ENCODE measurements at places on chromosomes 2 and 18. TPM values are rescaled to one million over a fixed set of nuclear protein-coding genes. Genes with fewer than 3 reads are reported as not detected.

- no peak overlapping the region for H3K4me3 ChIP-seq
- no peaks in the 10 kb centered on the region for H3K36me3 ChIP-seq
- H3K27me3 ChIP-seq, result no peaks in the 10 kb centered on the region
- H3K4me1 ChIP-seq, result no peaks in the 10 kb centered on the region
Observed at GRCh38 chr18:67776929-67777328, 260.4 kb upstream of the DSEL start.

GRCh38 chr2:170456914-170457313 lies 258.2 kb upstream of the SP5 start:
- DNase-seq, result no peak
- no peak overlapping the region for H3K4me3 ChIP-seq
- H3K27me3 ChIP-seq, result no peaks in the 10 kb centered on the region

- H3K27ac ChIP-seq, result no peak overlapping the region
- no peaks in the 10 kb centered on the region for H3K27me3 ChIP-seq
- H3K4me1 ChIP-seq, result no peaks in the 10 kb centered on the region
- DNase-seq, result no peak
- H3K36me3 ChIP-seq, result no peaks in the 10 kb centered on the region
Observed at GRCh38 chr2:171513719-171514160, 8.5 kb upstream of the CYBRD1 start.

- DNase-seq, result peak; percentile 40
- no peaks in the 10 kb centered on the region for H3K36me3 ChIP-seq
- H3K4me1 ChIP-seq, result no peaks in the 10 kb centered on the region
Observed at GRCh38 chr2:26488463-26489212, 10.7 kb upstream of the OTOF start.

The IL37 gene
- total RNA-seq, result not detected

The SMPD4 gene
- total RNA-seq, result 35.7 TPM

GRCh38 chr2:27092696-27093429 lies 6.3 kb downstream of the KHK start:
- no peaks in the 10 kb centered on the region for H3K27me3 ChIP-seq
- no peaks in the 10 kb centered on the region for H3K36me3 ChIP-seq
- no peak for DNase-seq
- no peak overlapping the region for H3K27ac ChIP-seq
- H3K4me3 ChIP-seq, result no peak overlapping the region
- peaks cover 16% of the 10 kb centered on the region for H3K4me1 ChIP-seq

The FZD7 gene
- total RNA-seq, result 15.2 TPM

GRCh38 chr2:231769170-231770136 lies 11.6 kb downstream of the PDE6D start:
- H3K27me3 ChIP-seq, result no peaks in the 10 kb centered on the region
- no peak overlapping the region for H3K27ac ChIP-seq
- no peaks in the 10 kb centered on the region for H3K4me1 ChIP-seq
- DNase-seq, result no peak
- no peak overlapping the region for H3K4me3 ChIP-seq
- H3K36me3 ChIP-seq, result no peaks in the 10 kb centered on the region

The RAX gene
- total RNA-seq, result not detected

GRCh38 chr2:197464175-197464574 lies 10.8 kb downstream of the COQ10B start:
- DNase-seq, result no peak
- no peak overlapping the region for H3K27ac ChIP-seq
- H3K4me3 ChIP-seq, result no peak overlapping the region
- H3K36me3 ChIP-seq, result peaks cover 94% of the 10 kb centered on the region

- no peak for DNase-seq
- no peak overlapping the region for H3K4me3 ChIP-seq
- H3K27me3 ChIP-seq, result no peaks in the 10 kb centered on the region
- H3K36me3 ChIP-seq, result no peaks in the 10 kb centered on the region
Observed at GRCh38 chr18:71075147-71075546, 786.3 kb downstream of the SOCS6 start.

GRCh38 chr2:103396152-103396551 lies 634.3 kb downstream of the TMEM182 start:
- H3K27ac ChIP-seq, result no peak overlapping the region
- no peaks in the 10 kb centered on the region for H3K27me3 ChIP-seq
- no peaks in the 10 kb centered on the region for H3K4me1 ChIP-seq
- no peak overlapping the region for H3K4me3 ChIP-seq
- DNase-seq, result no peak
- no peaks in the 10 kb centered on the region for H3K36me3 ChIP-seq

The UGT1A3 gene
- not detected for total RNA-seq

The PPP1R7 gene
- 58.9 TPM for total RNA-seq

The AMER3 gene
- total RNA-seq, result not detected

GRCh38 chr2:180978903-180979748 lies 1.3 kb upstream of the UBE2E3 start:
- H3K27me3 ChIP-seq, result no peaks in the 10 kb centered on the region
- DNase-seq, result no peak
- peak overlapping the region; percentile 85 for H3K27ac ChIP-seq
- H3K36me3 ChIP-seq, result no peaks in the 10 kb centered on the region
- H3K4me3 ChIP-seq, result peak overlapping the region; percentile 71
- peaks cover 26% of the 10 kb centered on the region for H3K4me1 ChIP-seq
